ENCODE measurements at places on chromosomes 7 and 10.

- DNase-seq: peak; percentile 11
Measured at GRCh38 chr7:101688183-101688831, 59.2 kb upstream of the MYL10 start.

DNA sequence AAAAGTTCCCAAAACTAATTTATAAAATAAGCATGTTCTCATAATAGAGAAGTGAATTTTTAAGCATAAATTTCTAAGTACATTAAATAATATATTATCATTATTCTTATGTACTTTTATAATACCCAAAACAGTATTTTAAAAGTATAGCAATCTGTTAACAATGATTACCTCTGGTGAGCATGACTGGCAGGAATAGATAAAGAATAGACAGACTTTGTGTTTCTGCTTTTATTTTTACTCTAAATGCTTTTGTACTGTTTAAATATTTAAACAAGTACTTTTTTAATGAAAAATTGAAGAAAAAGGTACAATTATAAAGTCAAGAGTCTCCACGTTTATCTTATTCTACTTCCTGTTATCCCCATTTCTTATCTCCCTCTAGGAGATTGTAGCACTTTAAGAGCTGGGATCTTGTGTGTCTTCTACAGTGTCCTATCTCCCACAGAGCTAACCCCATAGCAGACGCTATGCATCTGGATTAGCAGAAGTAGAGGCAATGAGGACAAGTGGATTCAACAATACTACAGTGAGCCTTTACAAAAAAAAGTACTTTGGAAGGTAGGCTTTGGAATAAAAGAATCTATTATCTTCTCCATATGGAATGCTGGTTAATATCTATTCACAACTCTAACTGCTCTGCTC lies 42.9 kb downstream of the IDE start:
- DNase-seq: no peak

GRCh38 chr7:93219868-93220267 lies 6.4 kb downstream of the HEPACAM2 start:
- no peak for DNase-seq

DNA sequence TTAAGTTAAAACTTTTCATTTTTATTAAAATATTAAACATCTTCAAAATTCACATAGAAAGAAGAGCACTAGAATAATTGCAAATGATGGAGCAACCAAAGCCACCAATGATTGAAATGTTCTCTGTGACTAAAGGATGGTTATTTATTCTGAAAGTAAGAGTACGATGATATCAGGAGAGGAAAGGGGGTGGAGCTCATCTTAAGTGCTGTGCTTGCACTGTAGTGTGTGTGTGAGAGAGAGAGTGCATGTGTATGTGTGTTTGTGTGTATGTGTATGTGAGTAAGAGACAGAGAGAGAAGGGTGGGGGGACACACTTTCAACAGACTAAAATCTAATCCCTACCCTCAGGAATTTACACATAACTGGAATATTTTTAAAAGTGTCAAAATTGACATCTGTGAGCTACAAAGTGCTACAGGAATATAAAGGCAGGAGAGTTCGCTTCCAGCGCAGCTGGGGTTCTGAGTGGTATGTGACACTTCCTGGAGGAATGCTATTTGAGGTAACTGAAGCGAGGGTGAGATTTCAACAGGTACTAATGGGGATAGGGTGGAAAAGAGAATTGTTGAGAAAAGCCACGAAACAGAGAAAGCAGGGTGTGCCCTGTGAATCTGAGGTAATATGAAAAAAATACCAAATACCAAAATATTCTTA lies 57.2 kb upstream of the SMNDC1 start:
- no peak for DNase-seq

GRCh38 chr7:84529480-84530205 lies 335.1 kb upstream of the SEMA3A start:
- DNase-seq: no peak

- DNase-seq: no peak
Measured at GRCh38 chr7:5711409-5711808, 70.1 kb downstream of the RNF216 start.

DNA sequence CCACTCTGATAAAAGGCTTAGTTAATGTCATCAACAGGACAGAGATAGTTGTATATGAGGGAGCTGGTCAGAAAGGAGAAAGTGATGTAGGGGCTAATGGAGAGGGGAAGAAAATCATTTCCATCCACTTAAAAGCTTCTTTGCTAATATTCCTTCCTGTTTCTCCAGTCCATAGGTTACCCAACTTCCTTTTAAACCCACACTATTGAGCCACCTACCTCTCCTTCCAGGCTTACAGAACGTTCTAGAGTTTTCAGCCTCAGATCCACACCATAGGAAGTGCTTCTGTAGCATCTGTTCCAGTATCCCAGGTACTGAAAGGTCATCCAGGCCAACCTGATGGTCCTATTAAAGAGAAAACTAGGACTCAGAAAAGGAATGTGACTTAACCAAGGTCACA lies 28.2 kb downstream of the STRIP2 start:
- no peak for DNase-seq

DNA sequence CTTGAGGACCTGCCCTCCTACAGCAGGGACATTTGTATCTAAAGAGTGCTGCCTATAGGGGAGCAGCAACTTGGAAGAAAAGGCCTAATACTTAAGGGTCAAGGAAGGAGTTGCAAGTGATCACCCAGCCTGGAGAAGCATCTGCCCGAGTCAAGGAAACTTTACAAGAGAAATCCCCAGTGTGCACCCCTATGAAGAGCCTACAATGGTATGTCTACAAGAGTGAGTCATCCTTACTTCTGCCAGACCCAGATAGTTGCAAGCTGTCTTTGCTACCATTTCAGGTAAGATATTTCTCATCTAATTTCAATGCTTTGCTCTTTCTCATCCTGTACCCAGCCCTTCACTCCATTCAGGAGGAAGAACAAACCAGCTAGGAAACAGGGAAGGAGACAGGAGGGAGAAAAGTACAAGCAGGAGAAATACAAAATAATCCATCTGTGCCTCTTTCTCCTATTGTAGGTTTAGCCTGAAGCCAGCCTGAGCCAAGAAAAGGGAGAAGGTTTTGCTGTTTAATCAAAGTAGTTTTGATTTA lies 34.4 kb upstream of the AGR3 start:
- no peak for DNase-seq

- DNase-seq: no peak
Measured at GRCh38 chr7:158695726-158696452, 8.7 kb downstream of the NCAPG2 start.
